Fibroblast of the aortic adventitia (primary cell): ENCODE measurements at places on chromosomes 6 and 20.

- DNase-seq = no peak
Observed at GRCh38 chr6:136158971-136159370, 91.1 kb downstream of the MTFR2 start.

DNA sequence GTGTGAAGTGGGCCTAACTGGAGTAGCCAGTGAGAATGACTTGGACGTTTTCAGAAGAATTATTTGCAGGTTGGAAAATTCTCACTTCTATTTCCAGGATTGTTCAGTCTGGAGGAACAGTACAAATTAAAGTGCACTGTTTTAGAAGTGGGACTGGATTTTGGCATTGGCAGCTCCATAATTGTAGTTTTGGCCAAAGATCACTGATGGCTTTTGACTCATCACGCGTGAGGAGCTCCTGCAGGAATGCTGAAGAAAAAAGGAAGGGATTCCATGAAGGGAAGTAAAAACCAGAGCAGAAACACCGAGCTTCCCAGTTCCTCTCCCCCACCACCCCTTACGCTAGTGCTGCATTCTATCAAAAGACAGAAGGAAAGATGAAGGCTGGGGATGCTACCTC is 103.5 kb downstream of the JARID2 start:
- peak; percentile 70 for DNase-seq

DNA sequence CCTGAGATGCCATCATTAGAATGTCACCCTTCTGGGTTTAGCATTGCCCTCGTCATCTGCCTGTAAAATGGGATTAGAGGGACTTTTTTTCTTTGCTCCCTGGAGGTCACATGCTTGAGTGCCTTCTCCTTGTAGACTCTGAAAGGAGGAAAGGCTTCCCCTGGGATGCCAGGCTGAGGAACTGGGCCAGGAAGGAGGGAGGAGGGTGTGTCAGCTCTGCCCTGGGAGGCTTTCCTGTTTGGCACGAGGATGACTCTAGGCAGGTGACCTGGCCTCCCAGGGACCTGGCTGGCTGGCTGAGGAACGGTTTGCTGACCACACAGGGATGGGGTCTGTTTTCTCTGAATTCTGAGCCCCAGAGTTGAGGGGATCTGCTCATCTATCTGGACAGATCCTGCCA is 137.9 kb upstream of the RNF24 start:
- no peak for DNase-seq

- no peak for DNase-seq
Observed at GRCh38 chr20:57785720-57786119, 75.9 kb upstream of the PMEPA1 start.

- no peak for DNase-seq
Observed at GRCh38 chr6:149359440-149359839, 40.6 kb upstream of the SUMO4 start.

GRCh38 chr6:22804620-22805261 is 235.4 kb downstream of the HDGFL1 start:
- no peak for DNase-seq

GRCh38 chr6:100115407-100116101 is 121.5 kb upstream of the MCHR2 start:
- no peak for DNase-seq

GRCh38 chr6:11230158-11231107 is 2.0 kb downstream of the NEDD9 start:
- no peak for DNase-seq

DNA sequence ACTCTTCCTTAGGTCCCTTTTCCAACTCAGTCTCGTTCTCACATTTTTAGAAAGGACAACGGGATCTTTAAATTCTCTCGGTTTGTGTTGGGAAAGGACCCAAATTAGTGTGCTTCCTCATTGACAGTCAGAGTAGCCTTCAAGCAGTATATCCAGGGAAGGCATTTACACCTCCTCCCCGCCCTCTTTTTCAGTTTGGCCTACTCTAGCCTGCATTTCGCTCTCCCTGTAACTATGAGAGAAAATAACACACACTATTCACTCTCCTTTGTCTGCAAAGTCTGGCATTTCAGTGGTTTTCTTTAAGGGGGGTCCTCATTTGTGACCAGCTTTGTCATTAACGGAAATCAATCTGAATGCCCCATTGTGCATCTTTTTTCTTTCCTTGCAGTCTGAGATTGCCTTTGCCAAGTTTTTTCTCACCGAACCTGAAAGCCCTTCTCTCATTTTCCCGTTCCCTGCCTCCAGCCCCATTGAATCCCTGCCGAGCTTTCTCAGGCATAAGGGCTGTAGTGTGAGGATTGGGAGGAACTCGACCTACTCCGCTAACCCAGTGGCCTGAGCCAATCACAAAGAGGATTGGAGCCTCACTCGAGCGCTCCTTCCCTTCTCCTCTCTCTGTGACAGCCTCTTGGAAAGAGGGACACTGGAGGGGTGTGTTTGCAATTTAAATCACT is 393 bp upstream of the FABP7 start:
- DNase-seq = no peak

DNA sequence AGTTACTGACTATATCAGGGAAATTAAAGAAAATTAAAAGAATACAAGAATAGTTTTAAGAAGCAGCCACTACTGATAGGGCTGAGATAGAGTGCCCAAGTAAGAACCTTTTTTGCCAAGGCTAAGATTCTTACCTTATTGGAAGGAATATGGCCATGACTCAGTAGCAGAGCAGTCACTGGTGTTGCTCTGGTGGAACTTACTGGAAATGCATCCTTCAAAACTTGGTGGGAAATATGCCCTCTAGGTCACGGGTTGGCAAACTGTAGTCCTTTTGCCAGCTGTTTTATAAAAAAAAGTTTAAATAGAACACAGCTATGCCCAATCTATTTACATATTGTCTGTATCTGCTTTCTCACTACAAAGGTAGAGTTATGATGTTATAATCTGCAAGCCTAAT is 6.0 kb downstream of the HSF2 start:
- DNase-seq = peak; percentile 9

DNA sequence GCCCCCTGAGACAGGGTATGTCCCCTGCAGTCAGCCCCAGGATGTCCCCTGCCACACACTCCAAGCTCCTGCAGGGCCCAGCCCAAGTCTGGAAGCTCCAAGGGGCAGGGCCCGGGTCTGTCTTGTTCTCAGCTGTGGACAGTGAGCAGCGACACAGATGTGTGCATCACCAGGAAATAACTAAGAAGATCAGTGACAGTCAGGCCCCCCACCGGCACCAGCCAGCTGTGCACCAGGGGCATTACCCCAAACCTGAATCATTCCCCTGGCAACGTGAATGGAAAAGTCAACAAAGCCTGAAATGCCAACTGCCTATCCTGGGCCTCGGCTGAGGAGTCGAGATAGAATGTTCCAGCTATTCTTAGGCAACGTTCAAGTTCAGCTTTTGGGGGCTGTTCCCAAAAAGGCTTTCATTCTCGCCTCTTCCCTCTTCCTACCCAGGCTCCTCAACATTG is 105.0 kb downstream of the PREX1 start:
- peak; percentile 33 for DNase-seq

DNA sequence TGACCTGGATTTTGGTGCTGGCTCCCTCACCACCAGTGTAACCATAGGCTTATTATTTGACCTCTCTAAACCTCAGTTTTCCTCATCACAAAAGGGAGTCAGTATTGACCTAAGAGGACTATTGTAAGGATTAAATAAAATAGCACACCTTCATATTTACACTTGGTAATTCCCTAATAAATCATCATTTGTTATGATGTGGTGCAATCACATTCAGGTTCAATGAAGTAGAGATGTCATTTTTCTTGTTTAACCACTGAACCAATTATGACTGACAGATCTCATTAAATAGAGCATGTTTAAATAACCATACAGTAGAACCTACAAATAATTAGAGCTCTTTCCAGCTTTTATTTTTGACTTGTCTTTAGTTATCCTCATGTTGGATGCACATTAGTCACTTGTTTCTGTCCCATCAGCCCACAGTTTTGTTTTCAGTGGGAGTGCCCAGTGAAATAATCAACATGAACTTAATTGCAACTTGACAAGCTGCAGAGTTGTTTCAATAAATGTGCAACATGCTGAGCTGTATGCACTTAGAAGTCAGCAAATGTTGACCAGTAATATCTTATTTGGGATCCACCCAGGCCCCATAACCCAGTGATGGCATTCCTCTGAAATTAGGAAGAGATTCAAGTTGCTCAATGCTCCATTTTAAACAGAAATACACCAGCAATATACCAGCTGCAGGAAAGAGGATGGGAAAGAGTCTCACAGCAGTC is 451.7 kb upstream of the MARCKS start:
- DNase-seq = no peak

DNA sequence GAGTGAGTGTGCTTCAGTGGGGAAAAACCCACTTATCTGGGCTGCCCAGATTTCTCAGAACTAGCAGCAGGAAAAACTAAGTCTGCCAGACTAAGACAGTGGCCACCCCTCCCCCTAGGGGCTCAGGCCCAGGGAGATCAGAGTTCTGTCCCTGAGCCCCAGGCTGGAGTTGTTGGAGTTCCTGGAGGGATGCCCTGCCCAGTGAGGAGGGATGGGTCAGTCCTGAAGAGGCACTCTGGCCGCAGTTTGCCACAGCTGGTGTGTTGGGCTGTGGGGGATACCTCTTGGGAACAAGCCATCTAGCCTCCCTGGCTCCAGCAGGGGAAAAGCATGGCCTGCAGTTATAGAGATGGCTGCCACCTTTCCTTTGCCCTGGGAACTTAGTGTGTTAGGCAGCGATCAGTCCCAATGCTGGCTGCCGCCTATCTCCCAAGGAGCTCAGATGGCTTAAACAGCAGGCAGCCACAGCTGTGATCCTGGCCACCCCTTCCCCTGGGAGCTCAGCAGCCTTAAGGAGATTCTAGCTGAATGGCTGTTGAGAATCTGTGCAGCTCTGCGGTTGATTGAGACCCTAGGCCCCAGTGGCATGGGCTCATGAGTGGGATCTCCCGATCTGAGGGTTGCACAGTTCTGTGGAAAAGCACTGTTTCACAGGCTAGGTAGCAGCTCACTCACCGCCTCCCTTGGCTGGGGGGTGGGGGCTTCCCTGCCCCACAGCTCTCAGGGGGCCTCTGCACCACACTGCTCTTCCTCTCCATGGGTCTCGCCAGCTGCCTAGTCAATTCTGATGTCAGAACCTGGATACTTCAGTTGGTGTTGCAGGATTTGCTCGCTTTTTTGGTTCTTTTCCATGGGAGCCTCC is 13.2 kb downstream of the SIRPG start:
- DNase-seq = no peak

DNA sequence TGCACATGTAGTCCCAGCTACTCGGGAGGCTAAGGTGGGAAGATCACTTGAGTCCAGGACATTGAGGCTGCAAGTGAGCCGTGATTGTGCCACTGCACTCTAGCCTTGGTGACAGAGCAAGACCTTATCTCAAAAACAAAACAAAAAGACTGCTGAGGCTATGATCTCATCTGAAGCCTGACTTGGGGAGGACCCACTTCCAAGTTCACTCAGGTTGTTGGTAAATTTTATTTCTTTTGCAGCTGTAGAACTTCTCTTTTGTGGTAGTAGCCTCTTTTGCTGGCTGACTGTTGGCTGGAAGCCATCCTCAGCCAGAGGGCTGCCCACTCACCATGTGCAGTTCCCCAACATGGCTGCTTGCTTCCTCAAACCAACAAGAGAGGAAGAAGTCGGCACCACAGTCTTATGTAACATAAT is 36.8 kb upstream of the ME1 start:
- no peak for DNase-seq

DNA sequence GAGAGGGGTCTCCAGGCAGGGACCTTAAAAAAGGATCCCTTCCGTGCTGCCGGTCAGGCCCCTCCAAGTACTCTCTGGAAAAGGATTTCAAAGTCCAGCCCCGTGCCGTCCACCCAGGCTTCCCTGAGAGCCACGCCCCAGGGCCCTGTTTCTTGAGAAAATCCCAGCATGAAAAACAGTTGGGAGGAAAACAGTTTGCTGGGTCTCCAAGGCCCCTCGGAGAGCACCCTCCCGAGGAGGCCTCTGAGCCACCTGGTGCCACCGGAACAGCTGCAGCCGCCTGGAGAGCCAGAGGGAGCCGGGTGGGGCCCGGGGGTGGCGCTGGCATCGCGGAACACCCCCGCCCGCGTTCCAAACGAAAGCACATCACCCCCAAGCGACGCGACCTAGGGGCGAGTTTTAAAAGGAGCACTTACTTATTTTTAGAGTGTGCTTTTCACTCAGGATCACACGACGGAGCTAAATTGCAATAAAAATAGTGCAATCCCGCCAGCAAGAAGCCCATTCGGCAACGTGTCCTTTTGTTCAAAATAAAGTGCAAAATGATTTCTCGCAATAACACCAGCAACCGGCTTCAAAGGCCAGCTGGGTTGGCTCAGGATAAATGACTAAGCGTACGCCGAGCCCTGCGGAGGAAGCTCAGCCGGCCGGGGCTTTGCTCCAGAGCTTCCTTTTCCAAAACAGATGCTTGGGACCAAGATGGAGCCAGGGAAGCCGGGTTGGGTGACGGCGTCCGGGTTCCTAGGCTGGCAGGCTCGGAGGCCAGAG is 64.2 kb downstream of the YTHDF1 start:
- DNase-seq = peak; percentile 34

DNA sequence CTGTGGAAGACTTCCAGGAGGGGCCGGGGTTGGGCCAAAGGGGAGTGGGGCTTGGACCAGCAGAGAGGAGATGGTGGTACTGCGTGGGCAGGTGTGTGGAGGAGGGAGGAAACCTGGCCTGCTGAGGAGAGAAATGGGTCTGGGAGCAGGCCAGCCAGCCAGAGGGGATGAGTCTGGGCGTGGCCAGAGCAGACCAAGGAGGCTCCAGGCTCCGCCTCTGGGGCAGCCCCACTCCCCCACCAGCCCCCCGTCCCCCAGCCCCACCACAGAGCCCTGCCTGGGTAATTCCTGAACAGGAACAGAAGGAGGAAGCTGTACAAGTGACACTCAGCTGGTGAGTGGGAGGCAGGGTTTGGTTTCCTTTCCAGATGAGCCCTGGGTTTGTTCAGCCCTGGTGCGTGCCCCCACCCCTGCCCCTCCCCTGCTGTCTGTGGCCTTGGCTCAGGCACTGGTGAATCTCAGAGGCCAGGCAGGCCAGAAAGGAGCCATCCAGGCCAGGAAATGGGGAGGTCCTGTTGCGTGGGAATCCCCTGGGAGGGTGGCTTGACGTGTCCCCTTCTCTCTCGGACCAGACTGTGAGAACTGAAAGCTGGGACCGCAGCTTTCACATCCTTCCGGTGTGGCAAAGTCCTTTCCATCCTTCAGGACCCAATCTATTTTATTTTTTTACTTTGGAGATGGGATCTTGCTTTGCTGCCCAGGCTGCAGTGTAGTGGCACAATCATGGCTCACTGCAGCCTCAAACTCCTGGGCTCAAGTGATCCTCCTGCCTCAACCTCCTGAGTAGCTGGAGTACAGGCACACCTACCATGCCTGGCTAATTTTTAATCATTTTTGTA is 9.4 kb upstream of the SRC start:
- DNase-seq = no peak

GRCh38 chr6:97689078-97689754 is 406.2 kb upstream of the MMS22L start:
- no peak for DNase-seq

DNA sequence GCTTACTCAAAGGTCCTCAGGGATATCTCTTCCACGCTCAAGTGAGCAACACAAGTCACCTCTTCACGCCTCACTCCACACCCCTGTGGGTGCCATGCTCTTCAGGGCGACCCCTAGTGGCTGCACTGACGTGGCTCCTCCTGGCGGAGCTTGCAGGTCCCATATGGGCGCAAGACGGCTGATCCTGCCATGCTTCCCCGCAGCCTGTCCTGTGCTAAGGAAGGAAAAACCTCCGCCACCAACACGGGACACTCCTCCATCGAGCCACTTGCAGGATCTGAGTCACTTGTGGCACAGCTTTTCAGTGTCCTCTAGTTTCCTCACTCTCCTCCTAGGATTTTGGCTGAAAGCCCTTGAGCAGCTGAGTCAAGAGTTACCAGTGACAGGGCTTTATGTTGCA is 90.7 kb downstream of the KHDC1L start:
- DNase-seq = peak; percentile 16

GRCh38 chr20:1900321-1900801 is 5.2 kb downstream of the SIRPA start:
- DNase-seq = peak; percentile 87
